Activated CD8-positive, alpha-beta memory T cell treated with anti-CD3 and anti-CD28 coated beads for 24 hours (primary cell): ENCODE measurements at places on chromosomes 5 and 9.

DNA sequence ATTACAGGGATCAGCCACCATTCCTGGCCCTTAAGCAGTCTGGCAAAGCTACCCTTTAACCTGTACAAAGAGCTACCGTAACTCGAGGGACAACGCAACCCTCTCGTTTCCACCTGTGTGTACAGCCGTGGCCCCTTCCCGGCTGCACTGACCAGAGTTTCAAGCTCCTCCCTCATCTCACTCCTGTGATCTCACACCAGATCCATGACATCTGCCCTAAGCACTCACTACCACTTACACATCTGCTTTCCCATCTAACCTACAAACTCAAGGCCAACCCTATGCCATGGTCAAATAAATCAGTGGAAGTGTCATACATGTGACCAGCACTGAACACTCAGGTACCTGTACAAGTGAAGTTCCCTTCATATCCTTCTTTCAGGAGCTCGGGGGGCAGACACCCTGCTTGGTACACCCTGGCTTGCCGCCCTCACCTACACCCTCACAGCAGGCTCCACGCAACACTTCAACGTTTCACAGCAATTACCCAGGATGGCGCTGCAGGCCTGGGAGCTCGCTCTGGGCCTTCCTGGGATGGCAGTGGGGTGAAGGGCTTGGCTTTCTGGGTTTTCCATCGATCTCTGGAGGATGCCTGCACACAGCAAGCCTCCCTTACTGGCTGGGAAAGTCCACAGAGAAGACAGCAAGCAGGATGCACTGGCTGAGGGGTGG, 61.7 kb downstream of the PRRT1B start:
- DNase-seq = no peak

DNA sequence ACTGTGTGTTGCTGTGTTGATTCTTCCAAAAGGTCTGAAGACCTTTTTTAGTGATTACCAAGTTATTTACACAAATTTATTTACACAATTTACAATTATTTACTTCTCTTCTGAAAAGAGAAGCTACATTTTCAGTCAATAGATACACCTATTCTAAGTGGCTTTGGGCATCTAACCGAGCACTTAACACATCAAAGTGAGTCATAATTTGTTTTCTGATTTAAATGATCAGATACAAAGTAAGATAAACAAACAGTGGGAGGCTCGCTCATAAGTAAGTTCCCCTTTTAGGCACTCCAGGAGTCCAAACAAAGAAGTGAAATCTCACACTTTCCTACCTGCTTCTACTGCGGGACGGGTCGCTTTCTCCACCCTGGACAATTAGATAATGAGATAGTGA, 90.2 kb downstream of the APBA1 start:
- no peak for DNase-seq

DNA sequence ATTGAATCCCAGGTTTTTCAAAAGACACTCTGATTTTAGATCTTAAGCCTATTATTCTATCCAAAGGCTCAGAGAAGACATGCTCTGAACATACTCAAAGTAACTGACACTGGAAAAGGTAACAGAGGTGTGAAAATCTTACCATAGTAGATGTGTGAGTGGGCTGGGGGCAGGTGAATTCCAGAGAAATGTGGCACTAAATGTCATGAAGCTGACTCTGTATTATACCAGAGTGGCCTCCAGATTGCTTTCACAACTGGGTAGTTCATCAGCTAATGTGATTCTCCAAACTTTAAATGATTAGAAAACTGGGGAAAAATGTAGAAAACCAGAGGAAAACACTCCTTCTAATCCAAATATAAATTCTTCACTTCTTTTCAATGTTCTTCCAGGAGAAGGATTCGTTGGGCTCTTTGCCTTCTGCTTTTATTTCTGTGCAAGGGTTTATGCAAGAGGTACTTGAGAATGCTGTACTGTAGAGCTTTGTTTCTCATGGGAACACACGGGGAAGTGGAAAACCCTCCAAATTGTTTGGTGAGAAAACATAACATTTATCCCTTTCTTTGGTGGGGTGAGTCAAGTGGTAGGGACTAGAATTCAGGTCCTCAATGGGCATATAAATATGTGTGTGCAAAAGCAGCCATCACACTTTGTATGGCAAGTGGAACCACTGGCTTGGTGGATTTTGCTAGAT, at the start of gene SCGB3A2:
Gene SCGB3A2, plus strand, starts transcription at position 646 of the 694 bp plus-strand sequence. CDS start 93 bp downstream, outside the sequence.
- DNase-seq = no peak

- no peak for DNase-seq
Measured at GRCh38 chr5:159441441-159441840, 111.2 kb upstream of the IL12B start.

- no peak for DNase-seq
Measured at GRCh38 chr9:115369322-115369957, 251.5 kb upstream of the TNC start.

- DNase-seq = no peak
Measured at GRCh38 chr5:21644032-21644431, 1209.1 kb downstream of the CDH12 start.

DNA sequence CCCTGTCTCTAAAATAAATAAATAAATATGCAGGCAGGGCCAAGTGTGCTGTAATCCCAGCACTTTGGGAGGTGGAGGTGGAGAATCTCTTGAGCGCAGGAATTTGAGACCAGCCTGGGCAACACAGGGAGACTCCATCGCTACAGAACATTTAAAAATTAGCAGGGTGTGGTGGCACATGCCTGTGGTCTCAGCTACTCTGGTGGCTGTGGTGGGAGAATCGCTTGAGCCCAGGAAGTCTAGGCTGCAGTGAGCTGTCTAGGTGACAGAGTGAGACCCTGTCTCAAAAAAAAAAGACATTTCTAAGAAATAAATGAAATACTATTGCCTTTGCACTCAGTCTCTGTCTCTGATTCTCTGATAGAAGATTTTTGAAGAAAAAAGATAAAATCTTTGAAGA, 1.2 kb upstream of the PCDHGA10 start:
- DNase-seq = no peak

- no peak for DNase-seq
Measured at GRCh38 chr5:128844354-128844923, 120.8 kb upstream of the SLC27A6 start.

DNA sequence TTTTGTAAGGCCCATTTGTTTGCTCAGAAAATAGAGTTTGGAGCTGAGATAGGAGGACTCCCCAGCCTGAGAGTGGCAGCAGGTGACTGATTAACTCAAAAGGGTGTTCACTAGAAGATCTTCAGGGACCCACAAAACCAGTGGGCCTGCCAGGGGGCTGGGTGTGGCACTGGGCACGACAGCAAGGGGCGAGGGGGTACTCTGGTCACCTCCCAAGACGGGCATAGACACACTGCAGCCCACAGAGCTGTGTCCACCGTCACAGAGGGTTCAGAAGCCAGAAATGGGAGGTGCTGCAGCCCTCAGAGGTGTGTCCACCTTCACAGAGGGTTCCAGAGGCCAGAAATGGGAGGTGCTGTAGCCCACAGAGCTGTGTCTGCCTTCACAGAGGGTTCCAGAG, 75.6 kb upstream of the CACNA1B start:
- no peak for DNase-seq

DNA sequence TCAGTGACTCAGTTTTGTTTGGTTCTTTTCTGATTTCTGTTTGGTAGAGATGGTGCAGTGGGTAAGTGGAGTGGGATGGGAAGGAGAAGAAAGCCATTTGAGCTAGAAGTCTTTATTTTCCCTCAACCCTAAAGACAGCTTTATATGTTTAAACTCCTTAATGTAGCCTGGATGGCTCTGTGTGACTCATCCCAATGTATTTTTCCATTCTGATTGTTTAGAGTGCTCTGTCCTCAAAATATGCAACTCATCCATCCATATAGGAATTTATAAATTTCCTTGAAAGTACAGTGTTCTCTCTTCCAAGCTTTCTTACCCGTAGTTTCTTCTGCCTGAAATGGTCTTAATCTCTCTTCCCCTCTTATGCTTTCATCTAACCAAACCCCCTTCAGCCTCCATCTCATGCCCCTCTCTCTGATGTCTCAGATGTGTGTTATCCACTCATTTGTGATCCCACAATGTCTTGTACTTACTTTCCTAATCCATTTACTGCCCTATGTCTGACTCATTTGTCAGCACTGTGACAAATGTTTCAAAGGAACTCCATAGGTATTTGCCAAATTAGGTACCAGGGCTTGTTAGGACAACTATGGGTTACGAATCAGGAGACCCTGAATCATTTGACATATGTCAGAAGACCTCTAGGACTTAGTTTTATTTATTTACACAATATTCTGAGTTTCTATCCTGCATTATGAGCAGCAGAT, 217.5 kb upstream of the SGCD start:
- DNase-seq = no peak

GRCh38 chr5:7910738-7911428, 41.9 kb downstream of the MTRR start:
- DNase-seq = no peak

DNA sequence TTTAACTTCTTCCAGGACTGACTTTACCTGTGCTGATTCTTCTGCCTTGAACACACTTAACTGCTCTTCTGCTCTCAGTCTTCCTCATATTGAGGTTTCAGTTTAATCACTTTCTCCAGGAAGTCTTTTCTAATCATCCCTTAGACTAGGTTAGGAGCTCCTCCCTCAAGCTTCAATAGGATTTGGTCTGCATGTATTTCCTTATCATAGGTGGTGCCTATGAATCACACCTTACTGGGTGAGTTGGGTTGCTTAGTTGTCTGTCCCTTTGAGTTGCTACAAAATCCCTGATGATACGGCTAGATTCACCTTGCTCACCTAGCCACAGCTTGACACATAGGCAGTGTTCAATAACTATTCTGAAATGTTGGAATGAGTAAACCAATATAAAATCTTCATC, 164.4 kb downstream of the DNAH5 start:
- DNase-seq = no peak

DNA sequence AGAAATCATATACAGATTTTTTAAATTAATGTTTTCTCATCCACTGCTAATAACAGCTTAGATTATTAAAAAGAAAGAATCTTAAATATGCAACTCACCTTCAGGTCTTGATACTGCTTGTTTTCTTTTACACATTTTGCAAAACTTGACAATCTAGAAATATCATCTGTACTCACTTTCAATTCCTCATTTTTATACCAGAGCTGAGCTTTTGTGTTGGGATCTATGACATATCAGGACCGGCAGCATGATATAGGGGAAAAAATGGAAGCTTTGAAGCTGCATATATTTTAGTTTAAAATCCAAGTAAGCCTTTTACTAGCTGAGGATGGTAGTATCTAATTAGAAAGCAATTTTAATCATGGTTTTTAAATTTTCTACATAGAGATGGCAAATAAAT, 75.7 kb upstream of the SMARCA2 start:
- DNase-seq = no peak

- DNase-seq = no peak
Measured at GRCh38 chr9:130632841-130633240, 31.6 kb upstream of the PRDM12 start.

DNA sequence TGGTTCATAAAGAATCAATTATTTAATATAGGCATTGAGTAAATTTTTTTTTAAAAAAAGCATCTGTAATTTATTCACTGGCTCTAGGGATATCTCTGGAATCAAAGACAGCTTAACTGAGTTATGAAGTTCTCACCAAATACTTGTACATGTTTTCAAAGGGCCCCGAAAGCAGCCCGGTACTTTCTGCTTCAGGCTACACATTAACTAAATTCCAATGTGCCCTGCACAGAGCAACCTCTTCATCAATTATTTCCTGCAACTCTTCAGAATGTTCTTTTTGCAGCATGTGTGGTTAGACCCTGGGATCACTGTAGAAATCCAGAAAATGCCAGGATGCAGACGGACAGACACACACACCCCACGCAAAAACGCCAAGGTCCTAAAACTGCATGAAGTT, 209.0 kb downstream of the EFNA5 start:
- DNase-seq = no peak

GRCh38 chr9:69584759-69585158, 87.4 kb downstream of the APBA1 start:
- DNase-seq = no peak

GRCh38 chr9:4086119-4087090, 213.5 kb downstream of the GLIS3 start:
- DNase-seq = no peak

DNA sequence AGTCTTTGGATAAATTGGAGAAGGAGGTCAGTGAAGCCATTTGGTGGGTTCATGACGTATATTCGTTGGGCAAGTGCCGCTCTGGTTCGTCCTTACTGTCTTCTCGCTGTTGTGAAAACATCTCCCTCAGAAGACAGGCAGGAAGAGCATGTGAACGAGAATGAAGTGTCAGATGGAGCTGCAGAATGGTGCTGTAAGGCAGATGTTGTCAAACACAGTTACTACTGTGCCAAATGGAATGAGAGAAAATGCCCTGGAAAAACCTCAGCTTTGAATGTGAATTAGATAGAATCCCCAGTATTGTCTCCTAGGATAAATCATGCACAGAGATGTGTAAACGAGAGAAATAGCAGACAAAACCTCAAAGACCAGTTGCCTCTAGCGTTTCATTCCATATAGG, 121.5 kb downstream of the CAMK4 start:
- DNase-seq = no peak
